Myocyte (in vitro differentiated cells): ENCODE measurements at places on chromosomes 7 and 10. TPM values are rescaled to one million over a fixed set of nuclear protein-coding genes. Genes with fewer than 3 reads are reported as not detected.

SYT15B gene
- not detected in 2 replicates for total RNA-seq

TMEM270 gene
- total RNA-seq = not detected in 2 replicates

PNLIPRP2 gene
- not detected in 2 replicates for total RNA-seq

EVX1 gene
- total RNA-seq = not detected in 2 replicates

- DNase-seq = no peak
Measured at GRCh38 chr10:100736144-100736808, 9.1 kb upstream of the PAX2 start.

GRCh38 chr10:124211921-124212320 lies 118.5 kb upstream of the CHST15 start:
- peak; percentile 91 for DNase-seq

- DNase-seq = no peak
Measured at GRCh38 chr7:118006979-118007378, 133.7 kb upstream of the CTTNBP2 start.

- DNase-seq = no peak
Measured at GRCh38 chr7:149870701-149871483, 2.9 kb upstream of the ATP6V0E2 start.

DNA sequence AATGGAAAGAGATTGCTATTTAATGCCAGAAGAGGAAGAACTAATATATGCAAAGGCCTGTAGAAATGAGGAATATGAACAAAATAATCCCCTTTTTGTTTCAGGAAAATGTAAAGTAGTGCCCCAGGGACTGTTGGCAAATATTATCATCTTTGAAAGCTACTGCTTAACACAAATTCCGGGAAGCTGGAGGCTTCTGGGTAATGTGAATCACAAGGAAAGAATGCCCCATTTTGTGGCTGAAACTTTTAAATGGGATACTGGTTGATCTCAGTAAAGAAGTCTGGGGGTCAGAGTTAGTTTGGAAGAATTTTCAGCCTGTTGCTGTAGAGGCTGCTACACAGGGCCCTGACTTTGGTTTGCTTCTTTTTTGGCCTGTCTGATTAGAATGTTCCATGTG lies 141.0 kb downstream of the PTEN start:
- peak; percentile 28 for DNase-seq

- DNase-seq = no peak
Measured at GRCh38 chr10:4189281-4189680, 404.3 kb upstream of the KLF6 start.

DNA sequence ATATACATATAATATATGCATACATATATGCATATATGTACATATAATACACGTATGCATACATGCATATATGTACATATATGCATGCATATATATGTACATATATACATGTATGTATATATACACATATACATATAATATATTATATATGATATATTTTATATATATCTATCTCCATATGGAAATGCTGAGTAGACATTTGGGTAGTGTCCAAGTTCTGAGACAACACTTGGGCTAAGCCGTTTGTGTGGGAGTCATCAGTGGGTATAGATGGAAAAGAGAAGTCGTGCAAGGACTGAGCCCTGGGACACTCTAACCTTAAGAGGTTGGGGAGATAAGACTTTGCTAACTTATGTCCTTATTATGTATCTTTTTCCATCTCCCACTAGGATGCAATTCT lies 165.2 kb upstream of the PODXL start:
- no peak for DNase-seq

- DNase-seq = no peak
Measured at GRCh38 chr10:62270020-62270419, 1.4 kb upstream of the RTKN2 start.

- DNase-seq = peak; percentile 60
Measured at GRCh38 chr7:3537210-3537875, 236.3 kb downstream of the SDK1 start.

DNA sequence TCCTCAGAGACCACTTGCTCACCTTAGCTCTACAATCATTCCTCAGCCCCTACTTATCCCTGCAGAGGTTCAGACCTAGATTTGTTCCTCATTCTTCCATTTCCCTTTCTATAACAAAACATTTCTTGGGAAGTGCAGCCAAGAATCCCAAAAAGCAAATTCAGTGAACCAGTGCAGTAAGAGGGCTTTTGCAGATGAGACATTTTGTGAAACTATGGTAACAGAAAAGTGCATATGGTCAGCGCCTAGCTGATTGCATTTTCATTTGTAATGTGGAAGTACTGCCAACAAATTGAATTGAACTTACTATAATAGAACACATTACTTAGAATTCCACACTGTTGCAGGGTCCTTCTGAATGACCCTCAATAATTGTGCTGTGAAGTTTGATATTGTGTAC lies 18.6 kb downstream of the AGMO start:
- no peak for DNase-seq

DNA sequence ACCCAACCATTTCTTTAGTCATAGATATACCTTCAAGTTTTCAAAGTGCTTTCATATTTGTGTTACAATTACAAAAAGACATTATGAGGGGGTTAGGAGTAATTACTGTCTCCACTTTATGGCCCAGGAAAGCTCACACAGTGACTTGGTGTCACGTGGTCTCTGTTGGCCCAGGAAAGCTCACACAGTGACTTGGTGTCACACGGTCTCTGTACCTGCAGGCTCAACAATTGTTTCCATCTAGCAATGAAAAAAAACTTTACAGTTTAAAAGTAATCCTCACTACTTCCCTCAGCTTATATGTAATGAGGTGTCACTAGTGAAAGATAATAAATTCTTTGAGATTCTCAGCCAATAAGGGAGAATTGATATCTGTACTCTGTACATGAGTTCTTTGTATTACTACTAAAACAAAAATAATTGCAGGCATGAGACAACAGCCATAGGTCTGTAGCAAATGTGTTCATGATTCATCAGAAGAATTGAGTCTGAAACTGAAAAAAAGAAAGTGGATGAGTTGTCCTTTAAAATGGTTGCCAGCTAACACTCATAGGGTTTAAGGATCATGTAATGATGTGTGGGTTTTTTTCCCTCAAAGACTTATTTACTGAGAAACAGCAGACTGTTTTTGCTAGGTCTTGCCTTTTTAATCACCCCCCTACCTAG lies 10.9 kb downstream of the OGDH start:
- DNase-seq = no peak

GRCh38 chr7:111730476-111731300 lies 168.4 kb upstream of the IMMP2L start:
- peak; percentile 49 for DNase-seq

GRCh38 chr10:74587109-74587854 lies 239.1 kb upstream of the KAT6B start:
- DNase-seq = peak; percentile 17
